Aorta (tissue), 5 donors: ENCODE measurements at places on chromosomes 2 and 18.

DNA sequence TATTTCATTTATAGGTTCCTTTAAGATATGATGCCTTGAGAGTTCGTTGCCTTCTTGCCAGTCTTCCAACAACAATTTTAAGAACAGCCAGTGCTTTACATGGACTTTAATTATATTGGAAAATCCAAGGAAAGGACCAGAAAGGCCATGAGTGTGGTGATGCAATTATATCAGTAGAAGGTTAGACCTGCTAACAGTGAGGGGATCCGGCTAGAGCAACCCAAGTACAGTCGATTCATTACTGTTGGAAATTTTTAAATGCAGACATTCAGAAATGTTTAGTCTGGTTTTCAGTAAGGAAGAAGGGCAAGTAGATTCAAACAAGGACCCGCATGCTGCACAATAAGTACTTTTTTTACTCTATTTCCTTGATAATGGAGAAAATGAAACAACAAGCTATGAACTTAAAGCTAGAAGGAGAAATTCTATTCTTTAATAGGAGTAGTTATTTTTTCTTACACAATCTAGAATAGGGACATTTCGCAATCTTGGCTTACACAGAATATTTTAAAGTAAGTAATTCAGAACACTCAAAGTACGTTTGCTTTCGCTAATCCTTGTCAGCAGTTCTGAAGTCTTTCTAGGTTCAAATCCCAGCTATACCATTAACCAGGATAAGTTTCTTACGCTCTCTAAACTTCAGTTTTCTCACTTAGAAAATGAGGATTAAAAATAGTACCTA lies 405.5 kb downstream of the MEIS1 start:
- no peak for DNase-seq

GRCh38 chr2:102310964-102311640 lies at the start of gene IL1RL1:
IL1RL1 (plus strand) TSS chr2:102311563; CDS start chr2:102338265, 26,702 bp downstream.
- DNase-seq: no peak

- DNase-seq: no peak
Observed at GRCh38 chr2:59745085-59745484, 808.4 kb downstream of the BCL11A start.

- no peak for DNase-seq
Observed at GRCh38 chr2:31296641-31297287, 62.8 kb downstream of the EHD3 start.

GRCh38 chr2:179410552-179411356 lies 146.1 kb upstream of the SESTD1 start:
- DNase-seq: no peak

DNA sequence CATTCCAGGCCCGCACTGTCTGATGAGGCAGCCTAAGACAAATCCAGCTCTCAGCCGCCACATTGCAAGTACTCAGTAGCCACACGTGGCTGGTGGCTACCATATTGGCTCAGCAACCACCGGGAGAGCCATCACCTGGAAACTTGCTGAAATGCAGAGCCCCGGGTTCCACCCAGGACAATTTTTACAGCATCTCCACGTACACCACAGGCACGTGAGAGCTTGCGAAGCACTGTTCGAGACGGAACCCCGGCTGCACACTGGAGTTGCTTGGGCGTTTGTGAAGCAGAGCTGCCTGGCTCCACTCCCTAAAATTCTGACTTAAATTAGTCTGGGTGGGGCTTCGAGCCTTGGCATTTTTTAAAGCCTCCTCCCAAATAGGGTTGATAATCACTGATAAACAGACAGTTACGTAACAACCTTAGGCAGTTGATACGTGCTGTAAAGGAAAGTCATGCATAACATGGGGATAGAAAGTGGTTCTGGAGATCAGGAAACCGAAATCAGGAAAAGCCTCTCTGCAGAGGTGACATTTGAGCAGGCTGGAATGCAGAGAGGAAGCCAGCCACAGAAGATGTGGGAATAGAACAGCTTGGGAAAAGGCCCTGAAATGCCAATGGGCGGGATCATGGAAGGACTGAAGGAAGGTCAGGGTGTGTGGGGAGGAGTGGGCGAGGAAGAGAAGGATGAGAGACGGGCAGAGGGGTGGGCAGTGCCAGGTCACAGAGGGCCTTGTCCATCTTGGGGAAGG lies 6.2 kb downstream of the ASAP2 start:
- DNase-seq: peak; percentile 74

- no peak for DNase-seq
Observed at GRCh38 chr18:57850063-57850462, 46.9 kb upstream of the ATP8B1 start.
